ENCODE measurements at places on chromosomes 11 and 22.

DNA sequence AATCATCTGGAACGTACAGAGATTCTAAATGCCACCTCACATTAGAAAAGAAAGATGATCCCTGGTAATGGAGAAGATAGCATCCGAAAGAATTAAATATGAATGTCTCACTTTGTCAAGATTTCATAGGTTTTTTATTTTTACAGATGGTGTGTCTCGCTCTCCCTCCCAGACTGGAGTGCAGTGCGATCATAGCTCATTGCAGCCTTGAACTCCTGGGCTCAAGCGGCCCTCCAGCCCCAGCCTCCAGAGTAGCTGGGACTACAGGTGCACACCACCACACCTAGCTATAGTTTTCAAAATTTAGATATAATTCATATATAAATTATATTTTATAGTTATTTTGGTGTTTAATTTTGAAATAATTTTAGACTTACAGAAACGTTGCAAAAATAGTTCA is 16.7 kb upstream of the SMTN start:
- no peak for DNase-seq

DNA sequence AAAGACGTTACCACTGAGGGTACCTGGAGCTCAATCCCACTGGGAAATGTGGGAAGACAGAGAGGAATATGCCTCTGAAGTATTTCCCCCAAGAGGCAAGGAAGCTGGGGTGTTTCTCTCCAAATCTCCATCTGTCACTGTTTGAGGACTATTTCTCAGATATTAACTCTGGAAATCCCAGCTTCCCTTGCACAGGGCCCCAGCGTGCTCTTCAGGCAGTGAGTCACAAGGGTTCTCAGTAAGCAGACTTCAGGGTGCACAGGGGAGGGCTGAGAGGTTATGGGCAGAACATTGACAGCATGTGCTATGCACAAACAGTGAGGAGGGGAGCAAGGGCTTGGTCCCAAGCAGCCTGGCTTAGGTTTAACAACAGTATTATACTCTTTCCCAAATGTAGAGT is 60.9 kb upstream of the EED start:
- no peak for DNase-seq

- no peak for DNase-seq
Observed at GRCh38 chr11:121894581-121894980, 221.4 kb downstream of the BLID start.

GRCh38 chr11:7898666-7899283 is 32.3 kb downstream of the OR10A6 start:
- DNase-seq: no peak

DNA sequence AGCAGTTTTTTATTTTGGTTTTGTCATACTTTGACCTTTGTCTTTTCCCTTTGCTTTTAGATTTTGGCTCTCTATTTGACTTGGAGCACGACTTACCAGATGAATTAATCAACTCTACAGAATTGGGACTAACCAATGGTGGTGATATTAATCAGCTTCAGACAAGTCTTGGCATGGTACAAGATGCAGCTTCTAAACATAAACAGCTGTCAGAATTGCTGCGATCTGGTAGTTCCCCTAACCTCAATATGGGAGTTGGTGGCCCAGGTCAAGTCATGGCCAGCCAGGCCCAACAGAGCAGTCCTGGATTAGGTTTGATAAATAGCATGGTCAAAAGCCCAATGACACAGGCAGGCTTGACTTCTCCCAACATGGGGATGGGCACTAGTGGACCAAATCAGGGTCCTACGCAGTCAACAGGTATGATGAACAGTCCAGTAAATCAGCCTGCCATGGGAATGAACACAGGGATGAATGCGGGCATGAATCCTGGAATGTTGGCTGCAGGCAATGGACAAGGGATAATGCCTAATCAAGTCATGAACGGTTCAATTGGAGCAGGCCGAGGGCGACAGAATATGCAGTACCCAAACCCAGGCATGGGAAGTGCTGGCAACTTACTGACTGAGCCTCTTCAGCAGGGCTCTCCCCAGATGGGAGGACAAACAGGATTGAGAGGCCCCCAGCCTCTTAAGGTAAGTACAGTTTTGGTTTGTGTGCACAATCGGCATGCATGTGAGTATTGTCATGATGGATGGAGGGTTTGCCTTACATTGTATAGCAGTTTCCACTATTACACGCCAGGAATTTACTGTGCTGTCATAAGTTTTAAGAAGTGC is 25.0 kb downstream of the EP300 start:
- no peak for DNase-seq

DNA sequence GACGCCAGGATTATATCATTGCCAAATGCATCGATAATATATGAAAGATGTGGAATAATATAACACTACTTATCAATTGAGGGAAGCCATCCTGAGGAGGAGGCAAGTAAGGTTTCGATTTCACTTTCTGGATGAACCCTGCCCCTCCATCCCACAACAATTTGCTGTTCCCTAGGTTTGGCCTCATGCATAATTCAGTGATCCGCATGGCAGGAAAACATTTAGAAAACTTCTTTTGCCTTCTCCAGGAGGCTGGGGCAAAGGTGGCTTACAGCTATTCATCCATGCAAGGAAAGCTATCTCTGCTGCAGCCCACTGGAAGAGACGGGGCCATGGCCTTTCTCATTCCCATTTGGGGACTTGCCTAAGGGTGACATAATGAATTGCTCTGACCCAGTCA is 489.4 kb upstream of the CADM1 start:
- DNase-seq: no peak

- DNase-seq: peak; percentile 81
Observed at GRCh38 chr11:114075891-114076441, 16.5 kb downstream of the ZBTB16 start.

DNA sequence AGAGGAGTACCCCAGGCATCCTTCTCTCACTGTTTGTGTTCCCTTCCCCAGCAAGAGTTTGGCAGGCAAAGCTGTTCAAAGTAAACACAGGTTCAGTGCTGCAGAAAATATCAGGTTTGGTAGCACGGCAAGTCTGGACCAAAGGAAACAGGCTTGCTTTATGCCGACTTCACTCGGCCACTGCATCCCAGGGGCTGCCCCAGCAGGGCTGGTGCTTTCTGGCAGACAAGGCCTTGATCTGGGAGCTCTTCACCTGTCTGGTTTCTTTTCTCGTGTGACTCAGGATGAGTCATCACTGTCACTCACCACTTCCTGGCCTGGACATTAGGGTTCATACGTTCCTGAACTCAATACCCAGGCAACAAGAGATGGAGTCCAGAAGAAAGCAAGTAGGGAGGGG is 52.6 kb upstream of the NAV2 start:
- no peak for DNase-seq

DNA sequence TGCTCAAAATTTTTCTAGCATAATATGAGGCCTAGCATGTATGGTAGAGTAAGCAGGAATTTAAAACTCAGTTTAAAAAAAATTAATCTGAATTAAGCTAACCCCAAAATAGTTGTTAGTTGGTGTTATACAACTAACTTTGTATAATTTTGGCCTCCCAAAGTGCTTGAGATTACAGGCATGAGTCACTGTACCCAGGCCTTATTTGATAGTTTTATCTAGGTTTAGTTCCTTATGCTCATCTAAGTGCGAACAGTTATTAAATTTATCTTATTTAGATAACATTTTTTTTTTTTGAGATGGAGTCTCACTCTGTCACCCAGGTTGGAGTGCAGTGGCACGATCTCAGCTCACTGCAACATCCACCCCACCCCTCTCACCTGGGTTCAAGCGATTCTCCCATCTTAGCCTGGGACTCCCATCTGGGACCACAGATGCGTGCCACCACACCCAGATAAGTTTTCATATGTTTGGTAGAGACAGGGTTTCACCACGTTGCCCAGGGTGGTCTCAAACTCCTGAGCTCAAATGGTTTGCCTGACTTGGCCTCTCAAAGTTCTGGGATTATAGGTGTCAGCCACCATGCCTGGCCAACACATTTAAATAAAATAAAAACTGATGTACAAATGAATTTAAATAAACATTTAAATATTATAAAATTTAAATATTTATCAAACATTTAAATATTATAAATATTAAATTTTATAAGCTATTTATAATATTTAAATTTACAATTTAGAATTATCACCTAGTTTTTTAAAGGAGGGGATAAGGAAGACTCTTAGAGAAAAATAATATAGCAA is 7.5 kb downstream of the IL18 start:
- no peak for DNase-seq

GRCh38 chr22:47200273-47201051 is 438.0 kb downstream of the TBC1D22A start:
- DNase-seq: peak; percentile 62

GRCh38 chr11:31649129-31649966 is 139.8 kb downstream of the ELP4 start:
- no peak for DNase-seq

GRCh38 chr11:75867778-75868374 is 52.9 kb downstream of the UVRAG start:
- no peak for DNase-seq

DNA sequence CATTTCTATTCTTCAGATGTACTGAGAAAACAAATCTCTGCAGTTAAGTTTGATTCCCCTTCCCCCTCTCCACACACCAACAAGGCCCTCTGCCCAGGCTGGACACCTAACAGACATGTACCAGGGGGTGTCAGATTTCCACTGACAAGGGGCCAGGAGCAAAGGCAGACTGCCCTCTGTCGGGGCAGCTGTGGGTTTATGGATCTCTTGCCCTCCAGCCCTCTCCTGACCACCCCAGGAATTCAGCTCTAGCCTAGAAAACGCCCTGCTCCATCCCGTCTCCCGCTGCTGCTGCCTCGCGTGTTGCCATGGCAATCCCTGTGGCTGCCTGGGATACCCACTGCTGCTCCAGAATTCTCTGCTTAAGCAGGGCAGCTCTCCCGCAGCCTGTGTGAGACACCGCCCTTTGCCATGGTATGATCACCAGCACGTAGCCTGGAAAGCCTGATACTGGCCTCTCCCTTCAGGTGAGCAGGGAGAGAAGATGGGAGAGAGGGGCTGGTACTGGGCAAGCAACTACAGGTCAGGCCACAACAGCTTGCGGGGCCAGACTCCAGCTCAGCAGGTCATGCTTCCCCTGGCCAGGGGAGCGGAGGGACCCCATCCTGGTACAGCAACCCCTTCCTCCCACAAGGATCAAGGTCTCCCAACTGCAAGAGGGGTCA is 41.6 kb downstream of the BUD13 start:
- peak; percentile 49 for DNase-seq

GRCh38 chr11:46357483-46357936 is 10.2 kb downstream of the DGKZ start:
- DNase-seq: no peak

DNA sequence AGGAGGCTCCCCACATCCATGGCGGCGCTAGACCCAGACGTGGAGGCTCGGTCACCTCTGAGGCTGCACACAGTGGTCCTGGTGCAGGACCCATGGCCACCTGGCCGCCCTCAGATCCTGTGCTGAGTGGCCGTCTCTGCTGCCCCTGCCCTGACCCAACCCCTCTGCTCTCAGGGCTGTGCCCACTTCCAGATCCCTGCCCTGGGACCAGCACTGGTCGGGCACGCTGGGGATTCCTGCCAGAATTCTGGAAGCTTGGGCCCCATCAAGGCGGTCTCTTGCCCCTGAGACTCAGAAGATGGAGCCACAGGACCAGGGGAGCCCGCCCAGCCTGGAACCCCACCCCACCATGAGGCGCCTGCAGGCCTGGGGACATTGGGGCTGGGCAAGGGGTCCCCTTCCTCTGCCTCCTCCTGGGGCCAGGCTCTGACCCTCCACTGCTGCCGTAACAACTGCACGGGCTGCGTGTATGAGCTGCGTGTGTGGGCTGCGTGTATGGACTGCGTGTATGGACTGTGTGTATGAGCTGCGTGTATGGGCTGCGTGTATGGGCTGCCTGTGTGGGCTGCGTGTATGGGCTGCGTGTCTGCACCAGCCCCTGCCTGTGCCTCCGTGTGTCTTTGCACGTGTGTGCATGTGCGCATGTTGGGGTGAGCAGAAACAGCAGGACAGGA is 48.7 kb downstream of the IGLL1 start:
- DNase-seq: no peak

DNA sequence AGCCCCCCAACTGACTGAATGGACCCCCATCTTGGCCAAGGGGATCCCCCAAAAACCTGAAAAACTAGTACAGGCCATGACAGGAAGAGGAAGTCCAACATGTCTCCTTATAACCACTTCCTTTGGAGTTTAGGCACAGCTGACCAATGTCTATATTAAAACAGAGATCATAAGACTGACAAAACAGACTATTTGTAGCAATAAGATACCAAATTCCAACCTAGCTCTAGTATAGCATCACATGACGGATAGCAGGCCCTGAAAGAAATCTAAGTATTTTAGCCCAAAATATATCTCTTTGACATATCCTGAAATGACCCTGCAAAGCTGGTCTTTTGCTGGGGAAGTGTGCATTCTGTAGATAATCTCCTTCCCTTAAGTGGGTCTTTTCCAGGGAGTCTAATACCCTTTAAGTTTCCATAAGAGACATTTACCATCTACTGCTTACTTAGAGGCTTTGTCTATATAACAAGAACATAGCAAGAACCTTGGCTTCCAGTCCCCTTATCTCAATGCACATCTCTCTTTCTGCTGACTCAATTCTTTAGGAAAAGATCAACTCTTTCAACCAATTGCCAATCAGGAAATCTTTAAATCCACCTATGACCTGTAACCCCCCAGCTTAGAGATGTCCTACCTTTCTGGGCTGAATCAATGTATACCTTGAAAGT is 34.9 kb upstream of the ACER3 start:
- DNase-seq: no peak

GRCh38 chr11:125072218-125072960 is 9.3 kb downstream of the SLC37A2 start:
- DNase-seq: no peak

DNA sequence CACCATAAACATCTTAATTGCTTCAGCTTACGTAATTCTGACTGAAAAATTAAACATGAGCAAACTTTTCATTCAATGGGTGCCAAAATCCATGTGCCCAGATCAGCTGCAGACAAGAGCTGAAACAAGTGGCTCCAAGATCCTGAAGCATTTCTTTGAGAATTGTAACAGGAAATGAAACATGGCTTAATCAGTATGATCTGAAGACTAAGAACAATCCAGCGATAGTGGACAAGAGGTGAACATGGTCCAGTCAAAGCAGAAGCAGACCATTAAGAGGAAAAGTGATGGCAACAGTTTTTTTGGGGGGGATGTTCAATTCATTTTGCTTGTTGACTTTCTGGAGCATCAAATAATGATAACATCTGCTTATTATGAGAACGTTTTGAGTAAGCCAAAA is 1964.5 kb upstream of the RAG2 start:
- DNase-seq: no peak

GRCh38 chr11:44257338-44258189 is 52.4 kb downstream of the ALX4 start:
- DNase-seq: no peak

DNA sequence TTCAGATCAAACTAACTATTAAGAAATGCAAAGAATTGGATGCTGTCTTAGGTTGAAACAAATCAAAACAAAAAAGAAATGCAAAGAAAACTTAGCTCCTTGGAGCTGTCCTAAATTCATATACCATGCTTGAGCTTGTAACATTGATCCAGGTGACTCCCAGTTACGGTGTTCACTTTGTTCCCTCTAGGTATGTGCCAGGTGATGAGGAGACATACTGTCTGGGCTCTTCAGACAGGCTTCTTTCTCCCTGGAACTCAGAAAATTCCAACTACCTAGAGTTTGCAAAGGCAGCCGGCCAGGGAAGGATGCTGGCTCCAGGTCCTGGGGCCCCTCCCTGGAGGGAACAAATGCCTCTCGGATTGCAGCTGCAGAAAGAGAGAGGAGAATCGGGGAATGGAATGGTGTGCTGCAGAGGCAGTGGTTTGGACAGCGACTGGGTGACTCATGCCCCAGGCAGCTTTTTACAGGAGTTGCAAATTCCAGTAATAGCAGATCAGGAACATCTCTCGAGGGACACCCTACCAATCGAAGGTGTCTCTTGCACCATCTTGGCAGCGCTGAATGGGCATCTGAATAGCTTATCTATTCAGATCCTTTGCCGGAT is 12.3 kb upstream of the ASPHD2 start:
- DNase-seq: peak; percentile 81

GRCh38 chr11:97963528-97964331 is 1057.0 kb upstream of the CNTN5 start:
- no peak for DNase-seq
